NCI-H82 (cell line): ENCODE measurements at places on chromosomes 5 and 9.
A peak's percentile ranks its signal among the peaks of the same experiment; 100 is the strongest.

DNA sequence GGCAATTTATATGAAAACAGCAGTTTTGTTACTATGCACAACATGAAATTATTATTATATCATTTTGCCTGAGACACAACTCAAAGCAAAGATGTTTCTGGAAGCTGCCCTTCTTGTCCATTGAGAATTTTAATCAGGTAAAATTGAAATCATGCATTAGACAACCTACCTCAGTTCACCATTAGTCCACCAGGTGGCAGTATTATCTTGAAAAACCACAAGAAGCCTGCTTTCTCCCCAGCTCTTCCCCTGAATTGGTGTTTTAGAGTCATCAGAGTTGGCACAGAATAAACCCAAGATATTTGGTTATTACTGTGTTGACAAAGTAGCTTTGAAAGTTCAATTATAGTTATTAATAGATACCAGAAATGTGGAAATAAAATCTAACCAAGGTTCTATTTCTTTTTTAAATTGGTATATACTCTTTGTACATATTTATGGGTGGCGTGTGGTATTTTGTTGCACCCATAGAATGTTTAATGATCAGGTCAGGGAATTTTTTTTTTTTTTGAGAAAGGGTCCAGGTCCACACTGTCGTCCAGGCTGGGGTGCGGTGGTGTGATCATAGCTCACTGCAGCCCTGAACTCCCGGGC is 25.7 kb downstream of the UTP15 start:
- peak; percentile 81 for DNase-seq

GRCh38 chr9:125632321-125633115 is 74.5 kb downstream of the MAPKAP1 start:
- no peak for DNase-seq

DNA sequence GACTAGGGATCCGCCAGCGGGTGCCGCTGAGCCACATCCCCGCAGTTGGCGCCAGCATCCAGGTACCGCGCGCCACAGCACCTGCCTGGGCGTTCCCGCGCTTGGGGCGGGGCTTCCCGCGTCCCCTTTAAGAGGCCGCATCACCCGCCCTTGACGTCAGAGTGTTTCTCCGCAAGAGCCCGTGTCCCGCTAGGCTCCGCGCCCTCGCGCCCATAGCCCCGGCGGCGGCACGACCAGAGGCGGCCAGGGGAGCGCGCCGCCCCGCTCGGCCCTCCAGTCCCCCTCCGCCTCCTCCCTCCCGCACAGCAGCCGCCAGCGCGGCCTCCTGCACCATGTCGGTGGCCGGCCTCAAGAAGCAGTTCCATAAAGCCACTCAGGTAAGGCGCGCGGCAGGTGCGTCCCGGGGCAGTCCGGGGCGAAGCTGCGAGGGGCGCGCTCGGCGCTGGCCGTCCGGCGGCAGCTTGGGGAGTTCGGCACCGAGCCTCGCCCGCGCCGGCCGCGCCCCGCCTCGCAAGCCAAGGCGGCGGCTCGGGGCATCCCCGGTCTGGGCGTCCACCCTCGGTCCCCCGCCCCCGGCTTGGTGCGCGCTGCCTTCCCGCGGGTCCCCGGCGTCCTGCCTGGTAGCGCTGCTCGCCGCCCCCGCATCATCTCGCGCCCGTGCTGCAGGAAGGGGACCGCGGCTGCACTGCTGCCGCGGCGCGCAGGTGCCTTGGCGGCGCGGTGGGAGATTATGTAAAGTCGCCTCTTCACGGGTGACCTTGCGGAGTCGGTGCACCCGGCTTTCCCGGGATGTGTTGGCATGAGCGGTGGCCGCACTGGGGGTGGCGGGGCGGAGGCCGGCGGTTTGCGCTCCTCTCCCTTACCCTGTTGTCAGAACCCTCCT is at the start of gene SH3GL2:
Gene SH3GL2 (plus strand): TSS at position 156 of the 883 bp plus-strand sequence.
- DNase-seq = peak; percentile 75

DNA sequence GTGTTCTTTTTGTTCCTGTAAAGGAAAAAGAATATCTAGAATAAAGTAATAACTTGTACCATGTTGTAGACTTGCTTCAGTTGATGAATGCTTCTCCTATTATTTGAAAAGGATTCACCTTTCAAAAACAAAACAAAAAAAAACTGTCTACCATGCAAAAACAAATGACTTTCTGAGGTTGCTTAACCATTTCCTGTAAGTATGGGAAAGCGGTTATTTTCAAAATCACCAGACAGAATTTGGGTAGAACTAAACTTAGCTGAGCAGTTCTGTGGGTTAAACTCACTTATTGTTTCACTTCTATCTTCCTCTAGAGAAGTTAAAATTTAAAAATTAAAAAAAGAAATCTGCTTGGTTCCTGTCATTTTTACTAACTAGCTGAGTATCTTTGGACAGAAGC is 25.2 kb downstream of the LNPEP start:
- DNase-seq = no peak

DNA sequence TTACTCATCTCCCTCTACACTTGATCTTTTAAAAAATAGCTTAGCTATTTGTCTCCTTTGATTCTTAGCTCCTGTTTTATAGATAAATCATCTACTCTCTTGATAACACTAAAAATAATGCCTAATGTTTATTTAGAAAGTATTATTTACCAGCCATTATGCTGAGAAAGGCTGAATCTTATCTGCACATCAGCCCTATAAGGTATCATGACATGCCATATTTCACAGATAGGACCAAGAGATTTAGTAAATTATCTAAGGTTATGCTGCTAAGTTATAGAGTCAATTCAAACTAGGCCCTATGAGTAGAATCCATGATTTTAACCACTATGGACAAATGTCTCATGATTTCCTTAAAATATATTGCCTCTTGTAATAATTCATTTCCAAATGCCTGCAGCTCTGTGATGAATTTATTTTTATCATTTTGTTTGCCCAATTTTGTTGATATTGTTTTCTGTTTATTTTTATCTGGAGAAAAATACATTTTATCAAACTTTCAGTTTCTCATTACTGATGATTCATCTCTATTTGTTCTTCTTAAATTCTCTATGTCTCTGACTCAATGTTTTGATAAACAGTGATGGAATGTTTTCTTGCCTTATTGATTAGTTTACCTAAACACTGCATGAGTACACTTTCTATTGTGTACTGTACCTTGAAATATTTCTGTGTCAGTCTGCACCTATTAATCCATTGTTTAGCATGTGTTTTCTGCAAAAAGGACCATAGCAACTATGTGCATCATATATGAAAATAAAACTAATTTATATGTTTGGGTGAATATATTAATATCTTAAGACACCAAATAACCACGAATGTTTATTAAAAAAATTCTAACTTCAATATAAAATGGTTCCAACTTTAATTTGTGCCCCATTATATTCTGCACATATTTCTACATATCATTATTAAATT is 300.8 kb downstream of the CDH9 start:
- DNase-seq = no peak

GRCh38 chr5:125750147-125750860 is 672.9 kb upstream of the GRAMD2B start:
- no peak for DNase-seq

GRCh38 chr5:113081881-113082546 is 105.4 kb downstream of the DCP2 start:
- DNase-seq = no peak

DNA sequence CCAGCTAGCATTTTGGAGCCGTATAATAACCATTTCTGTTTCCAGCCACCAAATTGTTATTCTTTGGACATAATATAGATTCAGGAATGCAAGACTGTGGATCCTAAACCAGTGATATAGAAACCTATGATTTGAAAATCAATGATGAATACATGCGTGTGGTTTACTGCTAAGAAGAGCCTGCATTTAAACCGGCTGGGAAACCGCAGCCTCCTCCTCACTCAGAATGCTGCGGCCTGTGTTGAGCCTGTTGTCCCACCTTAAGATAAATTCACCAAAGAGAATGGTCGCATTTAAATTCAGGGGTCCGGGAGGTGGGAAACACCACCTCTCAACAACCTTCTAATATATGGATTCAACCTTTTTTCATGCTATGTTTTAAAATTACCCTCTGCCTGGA is 148.0 kb downstream of the MEF2C start:
- DNase-seq = no peak

DNA sequence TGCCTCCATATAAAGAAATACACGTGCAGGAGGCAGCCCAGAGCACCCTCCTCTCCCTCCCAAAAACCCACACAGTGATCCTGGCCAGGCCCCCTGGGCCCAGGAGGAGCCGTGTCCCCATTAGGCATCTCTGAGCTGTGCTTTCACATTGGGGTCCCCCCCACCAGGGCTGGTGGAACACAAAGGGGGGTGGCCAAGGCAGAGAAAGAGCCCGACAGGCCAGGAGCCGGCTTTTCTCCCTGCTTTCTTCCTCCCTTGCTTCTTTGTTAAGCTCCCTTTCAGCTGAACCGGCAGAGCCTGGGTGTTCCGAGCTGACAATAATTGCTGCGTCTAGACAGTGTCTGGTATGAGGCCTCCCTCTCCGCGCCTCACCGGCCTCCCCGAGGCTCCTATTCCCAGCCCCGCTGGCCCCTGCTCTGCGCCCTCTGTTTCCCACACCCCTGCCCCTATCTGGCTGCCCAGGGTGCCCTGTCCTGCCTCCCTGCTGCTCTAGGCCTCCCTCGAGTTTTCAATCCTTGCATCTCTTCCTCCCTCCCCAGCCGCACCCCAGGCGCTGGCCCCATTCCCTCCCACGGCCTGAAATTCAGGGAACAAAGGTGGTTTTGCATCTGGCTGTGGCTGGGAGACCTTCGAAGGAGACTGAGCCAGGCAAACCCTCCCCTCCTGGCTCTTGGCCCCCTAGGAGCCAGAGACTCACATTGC is 120.6 kb downstream of the C9orf50 start:
- DNase-seq = peak; percentile 56

DNA sequence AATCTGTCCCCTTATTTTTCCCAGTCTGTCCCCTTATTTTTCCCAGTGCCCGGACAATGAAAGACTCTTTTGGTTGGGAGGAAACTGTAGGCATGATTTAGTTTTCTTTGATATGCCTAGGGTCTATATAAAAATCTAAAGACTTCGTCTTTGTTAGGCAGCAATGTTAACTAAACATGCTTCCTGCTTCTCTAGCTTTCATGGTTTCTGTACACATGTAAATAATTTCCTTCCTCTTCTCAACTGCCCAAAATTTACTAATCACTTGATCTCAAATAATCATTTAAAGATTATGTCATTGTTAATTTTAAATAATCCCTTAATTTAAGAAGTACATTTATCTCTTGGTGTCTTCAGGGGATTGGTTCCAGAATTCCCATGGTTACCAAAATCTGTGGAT is 47.8 kb upstream of the RAPGEF6 start:
- no peak for DNase-seq

- DNase-seq = no peak
Measured at GRCh38 chr9:73073337-73074175, 78.1 kb upstream of the ANXA1 start.

DNA sequence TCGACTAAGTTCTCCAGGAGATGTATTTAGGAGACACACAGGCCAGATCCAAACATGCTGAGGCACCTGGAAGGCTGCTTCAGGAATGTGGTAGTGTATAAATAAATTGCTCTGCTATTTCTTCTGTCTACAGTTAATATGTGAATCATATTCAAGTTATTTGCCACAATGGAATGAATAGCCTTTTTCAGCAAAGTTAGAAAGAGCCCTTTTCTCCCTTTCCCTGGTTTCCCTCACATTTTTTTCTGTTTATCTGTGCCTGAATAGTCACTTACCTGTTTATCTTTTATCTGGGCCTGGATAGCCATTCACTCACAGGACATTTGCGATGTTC is 44.1 kb upstream of the CLINT1 start:
- no peak for DNase-seq
